ENCODE measurements at places on chromosomes 1 and 21. TPM values are rescaled to one million over a fixed set of nuclear protein-coding genes. Genes with fewer than 3 reads are reported as not detected.

DMBX1 gene
- total RNA-seq, result not detected

DAB1 gene
- 0.39 TPM for total RNA-seq

NGF gene
- not detected for total RNA-seq

LRRC8B gene
- 8.4 TPM for total RNA-seq

HES3 gene
- not detected for total RNA-seq

TAL1 gene
- total RNA-seq, result 12.2 TPM

HNRNPCL1 gene
- not detected for total RNA-seq

AGT gene
- 38.6 TPM for total RNA-seq

C1orf141 gene
- total RNA-seq, result not detected

TRIM63 gene
- total RNA-seq, result not detected

IFNLR1 gene
- total RNA-seq, result 6.1 TPM

EPHB2 gene
- 31.5 TPM for total RNA-seq

KCNJ15 gene
- not detected for total RNA-seq

ESRRG gene
- 8.6 TPM for total RNA-seq

SLAMF8 gene
- total RNA-seq, result not detected

STIL gene
- total RNA-seq, result 26.4 TPM

RNF2 gene
- total RNA-seq, result 31.7 TPM

CFHR4 gene
- total RNA-seq, result not detected

RHOU gene
- total RNA-seq, result 18.5 TPM

MYBPHL gene
- total RNA-seq, result not detected

CD55 gene
- 197 TPM for total RNA-seq

CFHR5 gene
- not detected for total RNA-seq

IKBKE gene
- total RNA-seq, result 9.0 TPM

ADORA3 gene
- not detected for total RNA-seq

MAD2L2 gene
- total RNA-seq, result 49.9 TPM

PLA2G4A gene
- total RNA-seq, result 3.4 TPM

NTMT2 gene
- not detected for total RNA-seq

STPG1 gene
- total RNA-seq, result 8.6 TPM

GJA9 gene
- total RNA-seq, result not detected

Data from Caco-2 (cell line).